ENCODE measurements at places on chromosomes 7 and 10.

- no peak for DNase-seq
These were observed 126.2 kb downstream of the SEMA3D start for GRCh38 chr7:85060696-85061095.

- DNase-seq, result no peak
These were observed 905.8 kb upstream of the AUTS2 start for GRCh38 chr7:68692511-68692910.

- no peak for DNase-seq
These were observed 58.8 kb downstream of the INSIG1 start for GRCh38 chr7:155356323-155357105.

DNA sequence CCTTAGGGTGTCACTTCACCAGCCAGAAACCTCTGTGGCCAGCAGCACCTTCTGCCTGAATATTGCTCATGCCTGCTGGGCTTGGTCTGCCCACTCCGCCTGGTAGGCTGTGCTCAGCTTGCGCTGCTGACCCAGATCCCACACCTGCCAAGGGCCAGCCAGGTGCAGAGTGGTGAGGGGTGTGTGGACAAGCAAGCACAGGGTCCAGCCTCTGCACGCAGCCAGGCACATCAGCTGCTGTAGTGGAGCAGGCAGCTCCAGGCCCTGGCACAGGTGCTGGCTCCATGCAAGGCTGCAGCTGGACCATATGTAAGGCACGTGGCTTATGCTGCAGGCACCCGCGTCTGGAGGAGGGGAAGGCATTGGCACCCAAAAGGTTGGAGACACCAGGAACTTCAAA lies 567.4 kb downstream of the INHBA start:
- DNase-seq, result no peak

DNA sequence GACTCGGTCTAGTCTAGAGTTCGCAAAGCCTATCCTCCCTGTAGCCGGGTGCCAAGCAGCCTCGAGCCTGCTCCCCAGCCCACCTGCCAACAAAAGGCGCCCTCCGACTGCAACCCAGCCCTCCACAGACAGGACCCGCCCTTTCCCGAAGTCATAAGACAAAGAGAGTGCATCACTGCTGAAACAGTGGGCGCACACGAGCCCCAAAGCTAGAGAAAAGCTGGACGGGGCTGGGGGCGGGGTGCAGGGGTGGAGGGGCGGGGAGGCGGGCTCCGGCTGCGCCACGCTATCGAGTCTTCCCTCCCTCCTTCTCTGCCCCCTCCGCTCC lies 622 bp upstream of the COL1A2 start:
- DNase-seq, result no peak

All from activated CD8-positive, alpha-beta memory T cell treated with anti-CD3 and anti-CD28 coated beads for 4 hours (primary cell).